ENCODE measurements at places on chromosomes 1 and 21.

DNA sequence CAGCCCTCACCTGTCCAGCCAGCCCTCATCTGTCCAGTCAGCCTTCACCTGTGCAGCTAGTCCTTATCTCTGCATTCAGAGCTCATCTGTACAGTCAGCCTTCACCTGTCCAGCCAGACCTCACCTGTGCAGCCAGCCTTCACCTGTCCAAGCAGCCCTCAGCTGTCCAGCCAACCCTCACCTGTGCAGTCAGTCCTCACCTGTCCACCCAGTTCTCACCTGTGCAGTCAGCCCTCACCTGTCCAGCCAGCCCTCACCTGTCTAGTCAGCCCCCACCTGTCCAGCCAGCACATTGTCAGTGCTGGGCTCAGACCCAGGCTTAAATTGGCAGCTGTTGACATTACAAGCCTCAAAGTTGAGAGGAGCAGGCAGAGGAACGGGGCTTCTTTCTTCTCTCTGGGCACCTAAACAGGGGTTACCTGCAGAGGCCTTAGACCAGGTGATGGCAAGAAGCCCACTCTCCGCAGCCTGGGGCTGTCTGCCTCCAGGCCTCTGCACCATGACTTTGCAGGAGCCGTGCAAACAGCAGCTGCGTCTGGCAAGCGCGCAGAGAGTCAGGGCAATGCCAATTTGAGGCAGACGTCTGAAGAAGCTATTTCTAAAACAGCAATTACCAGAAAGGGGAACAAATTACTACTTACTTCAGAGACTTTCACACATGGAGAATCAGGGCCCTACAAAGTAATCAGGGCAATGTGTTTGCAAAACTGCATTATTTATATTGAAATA is 506.1 kb downstream of the NPHP4 start:
- no peak for DNase-seq

- DNase-seq, result no peak
These were observed 7.2 kb upstream of the CCDC185 start for GRCh38 chr1:223386013-223386412.

DNA sequence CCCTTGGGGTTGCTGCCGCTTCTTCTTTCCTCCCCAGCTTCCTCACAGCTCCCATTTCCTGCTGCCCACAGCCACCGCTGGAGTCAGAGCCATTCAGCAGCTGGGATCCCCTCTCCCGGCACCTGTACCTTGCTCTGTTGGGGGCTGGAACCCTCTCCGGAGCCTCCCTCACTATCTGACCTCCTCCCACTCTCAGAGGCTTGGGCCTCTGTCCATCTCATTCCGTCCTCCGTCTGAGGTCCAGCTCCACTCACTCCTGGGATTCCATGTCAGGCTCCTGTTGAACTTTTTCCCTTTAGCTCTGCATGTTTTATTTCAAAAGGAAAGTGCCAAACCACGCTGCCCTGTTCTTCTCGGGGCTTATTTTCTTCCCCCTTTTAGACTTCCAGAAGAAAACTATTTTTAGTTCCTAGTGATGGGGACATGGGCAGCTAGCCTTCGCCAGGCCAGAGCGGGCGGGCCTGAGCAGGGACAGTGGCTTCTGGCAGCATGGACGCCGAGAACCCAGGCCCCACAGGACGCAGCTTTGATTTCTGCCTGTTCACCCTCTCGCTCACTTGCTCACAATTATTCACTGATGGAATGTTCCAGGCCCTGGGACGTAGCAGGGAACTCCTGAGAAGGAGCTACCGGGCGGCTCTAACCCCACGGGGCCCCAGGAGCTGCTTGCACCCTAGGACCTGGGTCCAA is 79.2 kb downstream of the ARHGEF10L start:
- no peak for DNase-seq

- DNase-seq, result no peak
These were observed 23.1 kb upstream of the CNN3 start for GRCh38 chr1:94949681-94950661.

- DNase-seq, result no peak
These were observed 55.8 kb upstream of the SGIP1 start for GRCh38 chr1:66478116-66478515.

DNA sequence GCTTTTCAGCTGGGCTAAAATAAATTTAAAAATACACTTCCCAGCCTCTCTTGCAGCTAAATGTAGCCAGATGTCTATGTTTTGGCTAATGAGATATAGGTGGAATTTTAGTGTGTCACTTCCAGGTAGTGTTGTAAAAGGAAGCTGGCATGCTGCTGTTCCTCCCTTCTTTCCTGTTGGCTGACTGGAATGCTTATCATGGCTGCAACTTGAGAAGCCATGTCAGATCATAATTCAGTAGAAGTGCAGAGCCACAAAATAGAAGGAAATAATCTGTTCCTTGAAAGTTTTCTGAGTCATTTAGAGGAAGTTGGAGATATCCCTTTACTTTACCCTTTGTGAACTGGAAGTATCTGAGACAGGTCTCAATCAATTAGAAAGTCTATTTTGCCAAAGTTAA is 10.9 kb upstream of the RBM15 start:
- DNase-seq, result no peak

GRCh38 chr1:44624268-44624901 is 49.9 kb downstream of the TMEM53 start:
- DNase-seq, result no peak

DNA sequence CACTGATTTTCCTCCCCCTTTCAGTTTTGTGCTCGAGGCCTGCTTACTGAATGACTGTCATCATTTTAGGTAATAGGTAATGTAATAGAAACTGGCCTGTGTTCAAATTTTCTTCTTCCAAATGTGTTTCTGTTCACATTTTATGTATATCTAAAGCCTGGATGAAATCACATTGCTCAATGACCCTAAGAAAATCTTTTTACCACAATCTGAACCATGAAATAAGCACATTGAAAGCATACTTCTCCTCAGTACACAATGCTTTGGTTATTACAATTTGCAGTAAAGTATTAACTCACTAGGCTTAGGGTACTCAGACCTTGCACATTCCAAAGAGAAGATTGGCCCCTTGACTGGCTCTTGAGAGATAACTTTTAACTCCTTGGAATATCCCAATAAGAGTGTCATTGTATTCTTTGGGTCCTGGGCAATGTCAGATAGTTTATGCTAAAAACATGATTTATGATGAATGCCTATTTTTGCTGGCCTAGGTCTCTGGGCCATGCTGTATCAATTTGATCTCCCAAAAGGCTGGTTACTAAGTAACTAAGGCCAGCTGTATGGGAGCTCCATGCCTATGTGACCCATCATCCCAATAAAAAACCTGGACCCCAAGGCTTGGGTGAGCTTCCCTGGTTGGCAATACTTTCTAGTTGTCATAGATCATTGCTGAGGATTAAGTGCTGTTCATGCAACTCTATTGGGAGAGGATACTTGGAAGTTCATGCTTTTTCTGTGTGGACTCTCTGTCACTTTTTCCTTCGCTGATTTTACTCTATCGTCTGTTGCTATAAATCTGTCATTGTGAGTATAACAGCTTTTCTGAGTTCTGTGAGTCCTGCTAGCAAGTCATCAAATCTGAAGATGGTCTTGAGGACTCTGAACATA is 293.9 kb downstream of the GRIK1 start:
- DNase-seq, result no peak

GRCh38 chr1:14806772-14807171 is 208.3 kb downstream of the KAZN start:
- DNase-seq, result no peak

DNA sequence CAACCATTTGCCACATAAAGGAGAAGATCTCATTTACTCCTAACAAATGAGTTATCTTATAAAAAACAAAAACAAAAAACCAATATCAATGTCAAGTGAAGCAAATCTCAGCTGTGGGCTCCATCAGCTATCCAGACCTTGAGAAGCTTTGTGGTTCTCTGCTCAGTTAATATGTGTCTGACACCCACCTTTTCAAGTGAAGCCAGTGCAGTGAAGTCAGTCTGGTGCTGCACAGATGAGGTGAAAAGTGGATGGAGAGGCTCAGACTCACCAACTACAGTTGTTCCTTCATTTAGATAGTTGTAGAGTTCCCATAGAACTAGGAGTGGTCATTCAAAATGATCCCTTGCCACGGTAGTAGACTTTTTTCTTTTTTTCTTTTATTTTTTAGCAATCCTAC is 106.8 kb downstream of the NTNG1 start:
- DNase-seq, result no peak

GRCh38 chr1:87134061-87134460 is 194.6 kb upstream of the LMO4 start:
- no peak for DNase-seq

DNA sequence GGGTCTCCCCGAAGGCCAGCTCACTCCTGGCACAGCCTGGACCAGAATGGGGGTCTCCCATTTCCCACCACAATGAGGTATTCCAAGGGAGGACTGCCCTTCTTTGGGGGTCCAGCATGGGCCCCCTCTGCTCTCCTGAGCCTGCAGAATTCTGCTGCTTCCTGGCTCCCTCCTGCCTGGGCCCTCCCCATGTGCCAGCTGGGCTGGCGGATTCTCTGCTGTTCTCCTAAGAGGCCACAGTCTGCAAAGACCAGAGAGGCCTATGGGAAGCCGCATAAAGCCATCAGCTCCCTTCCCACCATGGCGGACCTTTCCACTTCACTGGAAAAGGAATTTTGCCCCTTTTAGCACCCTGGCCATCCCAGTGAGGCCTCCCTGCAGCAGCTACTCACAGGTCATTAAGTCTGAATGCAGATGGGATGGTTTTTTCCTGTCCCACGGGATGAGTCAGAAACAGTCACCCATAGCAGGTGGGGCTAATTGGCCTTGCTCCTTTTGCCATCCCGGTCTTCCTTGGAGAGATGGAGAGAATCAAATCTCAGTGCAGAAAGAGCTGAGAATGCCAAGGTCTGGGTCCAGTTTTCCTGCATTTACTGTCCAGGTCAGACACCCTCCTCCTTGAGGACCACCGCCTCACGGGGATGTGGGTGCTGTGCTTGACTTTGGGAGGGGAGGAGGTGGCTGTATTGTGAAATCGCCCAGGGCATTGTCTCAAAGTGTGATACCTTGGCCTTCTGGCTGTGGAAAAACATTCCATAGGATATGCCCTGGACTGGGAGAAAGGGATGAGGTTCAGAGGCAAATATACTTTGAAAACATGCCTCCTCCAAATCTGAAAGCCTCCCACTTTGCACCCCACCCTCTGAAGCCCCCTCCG is 23.2 kb downstream of the MYBPH start:
- no peak for DNase-seq

DNA sequence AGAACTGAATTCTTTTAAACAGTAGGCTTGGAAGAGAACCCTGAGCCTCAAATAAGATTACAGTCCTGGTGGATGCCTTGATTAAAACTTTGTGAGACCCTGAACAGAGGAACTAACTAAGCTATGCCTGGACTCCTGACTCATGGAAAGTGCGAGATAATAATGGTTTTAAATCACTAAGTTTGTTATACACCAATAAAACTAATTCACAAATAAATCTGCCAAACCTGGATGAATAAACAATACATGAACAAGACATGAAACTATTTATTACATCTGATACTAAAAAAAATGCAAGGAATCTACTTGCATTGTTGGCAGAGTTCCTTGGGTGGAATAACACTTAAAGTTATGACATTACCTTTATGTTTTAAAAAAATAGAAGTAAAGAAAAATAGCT is 118.4 kb downstream of the PIGK start:
- no peak for DNase-seq

GRCh38 chr1:190376044-190376443 is 101.6 kb downstream of the BRINP3 start:
- DNase-seq, result no peak

- DNase-seq, result no peak
These were observed 110.9 kb upstream of the IFFO2 start for GRCh38 chr1:19067182-19067911.

GRCh38 chr21:14685568-14685967 is 139.5 kb upstream of the SAMSN1 start:
- DNase-seq, result peak; percentile 15

DNA sequence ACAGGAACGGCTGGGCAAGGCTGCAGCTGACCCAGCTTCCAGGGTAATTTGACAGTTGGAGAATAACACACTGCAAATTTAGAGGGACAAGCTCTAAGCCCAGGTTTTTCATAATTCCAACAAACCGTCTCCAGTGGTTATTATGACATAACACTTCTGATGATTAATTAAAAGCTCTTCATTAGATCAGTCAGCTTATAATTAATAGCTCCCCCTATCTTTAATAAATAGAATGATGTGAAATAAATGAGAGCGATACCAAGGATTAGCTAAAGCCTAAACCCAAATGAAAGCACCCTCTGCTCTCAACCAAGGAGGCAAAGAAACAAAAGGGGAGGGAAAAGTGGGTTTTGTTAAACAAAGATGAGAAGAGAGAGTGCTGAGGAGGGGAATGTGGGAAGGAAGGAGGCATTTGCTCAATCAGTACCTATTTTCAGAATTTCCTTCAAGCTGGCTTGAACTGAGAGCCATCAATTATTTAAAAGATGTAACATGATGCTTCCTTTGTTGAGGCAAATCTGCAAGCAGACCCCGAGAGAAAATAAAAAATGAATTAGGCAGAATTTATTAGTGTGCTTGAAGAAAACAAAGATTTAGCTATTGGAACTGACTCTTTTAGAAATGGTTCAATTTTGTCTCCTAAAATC is 221.8 kb upstream of the ESRRG start:
- no peak for DNase-seq

DNA sequence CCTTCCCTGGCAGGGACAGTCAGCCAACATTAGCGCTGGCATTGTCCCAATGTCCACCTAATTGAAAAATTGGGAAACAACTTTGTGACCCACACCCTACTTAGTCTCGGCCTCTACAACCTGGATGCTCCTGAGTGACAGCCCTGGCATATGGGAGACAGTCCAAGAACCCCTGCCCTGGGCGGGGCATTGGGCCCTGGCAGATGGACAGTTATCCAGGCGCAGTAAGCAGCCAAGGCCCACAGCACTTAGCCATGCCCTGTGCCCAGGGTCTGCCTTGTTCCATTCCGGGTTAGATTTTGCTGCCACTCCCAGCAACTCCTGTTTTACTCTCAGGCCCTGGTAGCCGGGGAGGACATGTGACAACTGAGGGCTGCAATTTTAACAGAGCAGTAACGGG is 50.3 kb downstream of the NFASC start:
- DNase-seq, result no peak

DNA sequence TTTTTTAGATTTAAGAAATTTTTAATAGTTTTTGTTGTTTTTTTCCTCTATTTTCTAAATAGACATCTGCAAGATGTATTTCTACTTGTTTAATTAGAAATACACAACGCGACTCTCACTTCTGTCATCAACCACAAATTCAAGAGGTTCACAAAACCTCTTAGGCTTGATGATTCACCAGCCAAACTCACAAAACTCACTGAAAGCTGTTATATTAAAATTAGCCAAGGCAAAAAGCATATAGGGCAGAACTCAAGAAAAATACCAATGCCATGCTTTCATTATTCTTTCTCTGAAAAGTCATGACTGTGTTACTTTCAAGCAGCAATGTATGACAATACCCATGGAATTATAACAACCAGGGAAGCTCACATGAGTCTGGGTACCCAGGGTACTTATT is 487.0 kb upstream of the RGS18 start:
- no peak for DNase-seq

- DNase-seq, result no peak
These were observed 69.9 kb upstream of the USP25 start for GRCh38 chr21:15659753-15660422.

DNA sequence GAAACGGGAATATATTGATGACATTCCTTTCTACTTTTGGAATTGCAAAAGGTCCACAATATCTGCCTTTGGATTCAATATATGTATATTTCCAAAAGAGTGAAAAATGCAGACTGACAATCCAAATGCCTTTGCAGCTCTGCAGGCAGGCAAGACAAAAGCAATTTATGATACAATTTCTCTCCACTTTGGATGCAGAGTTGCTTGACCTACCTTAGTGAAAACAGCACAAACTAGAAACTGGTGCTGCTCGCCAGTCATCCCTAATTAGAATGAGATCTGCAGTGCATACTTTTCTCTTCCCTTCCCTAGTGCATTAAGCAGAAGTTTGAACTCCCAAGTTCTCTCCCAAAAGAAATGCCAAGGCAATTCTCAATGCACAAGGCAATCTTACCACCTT is 56.8 kb downstream of the KIAA0319L start:
- no peak for DNase-seq

Data from hematopoietic multipotent progenitor cell (in vitro differentiated cells).